GM19239 (cell line): ENCODE measurements at places on chromosomes 7 and 10.

- no peak for DNase-seq
These were observed 189.8 kb downstream of the DPP6 start for GRCh38 chr7:154241988-154242387.

DNA sequence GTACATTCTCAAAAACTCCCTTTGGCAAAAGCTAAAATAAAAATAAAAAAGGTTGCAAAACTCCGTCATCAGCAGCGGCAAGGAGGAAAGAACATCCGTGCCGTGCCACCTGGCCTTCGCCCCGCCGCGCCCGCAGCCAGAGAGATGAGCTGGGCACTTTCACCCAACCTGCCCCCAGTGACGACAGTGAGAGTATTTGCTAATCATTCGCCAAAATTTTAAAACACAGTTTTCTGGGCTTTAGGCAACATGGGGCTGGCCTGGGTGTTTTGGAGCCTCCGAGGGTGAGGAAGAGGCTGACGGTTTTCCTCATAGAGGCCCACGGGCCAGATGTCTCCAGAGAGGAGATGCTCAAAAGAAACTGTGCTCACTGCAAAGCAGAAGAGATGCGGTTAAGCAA, 128.2 kb downstream of the PRKAG2 start:
- DNase-seq: no peak

GRCh38 chr10:128556182-128557110, 430.2 kb upstream of the MKI67 start:
- no peak for DNase-seq

DNA sequence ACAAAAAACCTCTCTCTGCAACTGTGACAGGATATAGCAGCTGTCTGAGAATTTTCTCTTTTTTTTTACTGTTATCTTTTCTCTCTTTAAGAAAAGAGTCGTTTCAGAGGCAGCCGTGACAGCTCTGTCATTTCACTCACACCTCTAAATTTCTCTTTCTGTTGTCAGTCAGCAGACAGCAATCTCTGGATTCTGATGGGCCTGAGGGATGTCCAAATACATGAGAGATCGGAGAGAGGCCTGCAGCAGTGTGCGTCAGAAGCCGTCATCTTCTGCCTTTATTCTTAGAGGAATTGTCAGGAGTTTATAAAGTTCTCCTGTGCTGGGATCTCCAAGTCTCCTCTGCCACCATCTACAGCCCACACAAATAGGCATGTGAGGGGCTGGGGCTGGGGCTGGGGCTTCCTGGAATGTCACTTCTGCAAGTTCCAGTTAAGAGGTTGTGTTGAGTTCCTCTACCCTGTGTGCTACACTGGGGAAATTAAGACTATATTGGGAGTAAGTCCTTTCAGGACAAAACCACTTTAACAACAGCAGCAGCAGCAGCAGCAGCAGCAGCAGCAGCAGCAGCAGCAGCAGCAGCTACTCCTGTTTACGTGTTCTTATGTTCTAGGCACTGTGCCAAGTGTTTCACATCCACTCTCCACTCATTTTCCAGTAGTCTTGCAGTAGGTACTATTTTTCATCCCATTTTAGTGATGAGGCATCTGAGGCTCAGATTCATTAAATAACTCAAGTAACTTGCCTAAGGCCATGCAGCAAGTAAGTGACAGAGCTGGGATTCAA, 541.3 kb downstream of the LRMDA start:
- DNase-seq: no peak

DNA sequence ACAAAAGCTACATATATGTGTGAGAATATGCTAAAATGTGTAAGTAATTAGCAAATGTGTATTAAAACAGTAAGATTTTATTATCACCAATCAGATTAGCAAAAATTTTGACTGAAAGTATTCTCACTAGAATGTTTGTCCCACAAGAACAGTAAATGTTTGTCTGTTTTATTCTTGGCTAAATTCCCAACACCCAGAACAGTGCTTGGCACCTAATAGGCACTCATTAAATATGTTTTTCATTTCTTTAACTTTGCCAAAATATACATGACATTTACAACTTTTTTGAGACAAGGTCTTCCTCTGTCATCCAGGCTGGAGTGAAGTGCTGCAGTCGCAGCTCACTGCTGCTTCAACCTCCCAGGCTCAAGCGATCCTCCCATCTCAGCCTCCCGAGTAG, 143.6 kb downstream of the EBF3 start:
- no peak for DNase-seq
